NK-92 treated with Interleukin-12 subunit alpha and Interleukin-12 subunit beta, amount 100 ng/mL, for 24 hours (cell line): ENCODE measurements at places on chromosomes 3 and 15.

DNA sequence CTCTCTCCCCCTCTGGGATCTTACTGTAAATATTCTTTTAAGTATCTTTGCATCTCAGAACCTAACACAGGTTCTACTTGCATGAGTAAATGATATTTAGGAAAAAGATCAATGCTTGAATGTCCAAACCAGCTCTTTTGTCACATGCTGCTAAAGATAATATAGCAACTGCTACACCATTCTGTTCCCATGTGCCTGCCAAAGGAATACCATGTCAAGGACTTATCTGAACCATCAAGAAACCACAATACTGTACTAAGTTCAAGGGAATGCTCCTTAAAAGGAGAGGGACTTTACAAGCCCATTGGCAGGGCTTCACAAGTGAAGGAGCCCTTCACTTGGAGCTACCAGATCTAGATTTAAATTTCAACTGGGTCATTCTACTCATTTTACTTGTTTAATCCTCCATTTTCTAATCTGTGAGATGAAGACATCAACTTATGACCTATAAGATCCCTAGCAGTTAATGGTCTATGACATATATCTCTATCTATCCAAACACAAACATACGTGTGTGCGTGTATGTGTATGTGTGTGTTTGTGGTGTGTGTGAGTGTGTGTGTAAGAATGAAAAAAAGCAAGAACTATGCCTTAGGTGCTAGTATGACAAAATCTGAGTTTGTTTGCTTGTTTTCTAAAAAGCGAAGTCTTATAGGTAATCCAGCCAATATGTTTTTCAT is 13.0 kb upstream of the SEC62 start:
- no peak for DNase-seq

DNA sequence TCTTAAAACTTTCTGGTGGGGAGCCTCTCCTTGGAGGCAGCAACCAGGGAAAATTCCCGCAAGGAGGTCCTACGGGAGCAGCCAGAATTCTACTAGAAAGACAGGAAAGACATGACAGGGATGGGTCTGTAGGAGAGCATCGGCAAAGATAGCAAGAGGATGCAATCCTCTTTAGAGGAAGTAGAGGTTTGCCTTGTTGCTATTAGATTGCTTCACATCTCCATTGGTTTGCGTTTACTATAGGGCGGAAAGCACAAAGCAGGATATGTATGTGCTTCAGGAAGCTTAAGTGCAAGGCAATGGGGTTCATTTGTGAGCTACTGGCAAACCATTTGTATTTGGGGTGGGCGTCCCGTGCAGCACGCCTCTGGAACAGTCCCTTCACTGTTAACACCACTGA is 193.0 kb downstream of the RORA start:
- no peak for DNase-seq

GRCh38 chr3:159237226-159237625 is 435.4 kb downstream of the MFSD1 start:
- no peak for DNase-seq

DNA sequence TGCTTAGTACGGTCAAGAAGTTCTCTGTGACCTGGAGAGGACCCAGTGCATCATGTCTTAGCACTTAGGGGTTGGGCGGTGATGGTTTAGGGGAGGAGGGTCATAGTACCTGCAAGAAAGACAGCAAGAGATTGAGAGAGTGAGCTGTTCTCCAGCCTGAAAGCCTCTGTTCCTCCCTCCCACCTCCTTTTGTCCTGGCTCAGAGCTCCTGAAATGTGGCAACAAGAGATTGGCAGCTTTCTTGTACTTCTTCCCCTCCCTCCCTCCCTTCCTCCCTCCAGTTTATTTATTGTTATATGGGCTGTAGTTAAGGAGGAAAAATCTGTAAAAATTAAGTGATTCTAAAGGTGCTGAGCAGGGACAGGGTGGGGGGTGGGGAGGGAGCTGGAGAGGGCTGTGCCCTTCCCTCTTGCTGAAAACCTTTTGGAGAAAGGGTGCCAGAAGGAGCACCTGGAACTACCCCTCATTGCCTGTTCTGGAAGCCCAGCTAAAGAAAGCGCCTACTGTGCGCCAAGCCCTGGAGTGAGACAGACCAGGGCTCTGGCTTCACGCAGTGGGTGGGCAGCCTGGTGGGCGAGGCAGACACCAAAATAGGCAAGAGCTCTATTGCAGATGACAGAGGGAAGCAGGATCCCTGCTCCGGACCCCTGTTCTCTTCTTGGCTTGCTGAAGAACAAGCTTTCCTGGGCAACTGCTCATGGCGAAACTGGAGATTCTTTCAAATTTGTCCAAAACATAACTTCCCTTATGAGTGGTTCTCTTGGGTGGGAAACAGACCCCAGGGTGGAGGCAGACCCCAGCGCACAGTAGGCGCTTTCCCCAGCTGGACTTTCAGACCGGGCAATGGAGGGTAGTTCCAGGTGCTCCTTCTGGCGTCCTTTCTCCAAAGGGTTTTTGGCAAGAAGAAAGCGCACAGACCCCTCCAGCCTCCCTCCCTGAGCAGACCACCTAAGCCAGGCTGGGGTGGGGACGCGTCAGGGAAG is 35.6 kb downstream of the LINGO1 start:
- DNase-seq = no peak

- DNase-seq = no peak
These were observed 34.5 kb downstream of the RASGRP1 start for GRCh38 chr15:38530113-38530512.

GRCh38 chr3:52225452-52226228 is at the start of gene TLR9:
Gene TLR9, minus strand, starts transcription at chr3:52225645. Its CDS starts 116 bp downstream, at chr3:52225529.
- DNase-seq = no peak

GRCh38 chr3:194277104-194277785 is 73.9 kb downstream of the CPN2 start:
- DNase-seq = no peak

DNA sequence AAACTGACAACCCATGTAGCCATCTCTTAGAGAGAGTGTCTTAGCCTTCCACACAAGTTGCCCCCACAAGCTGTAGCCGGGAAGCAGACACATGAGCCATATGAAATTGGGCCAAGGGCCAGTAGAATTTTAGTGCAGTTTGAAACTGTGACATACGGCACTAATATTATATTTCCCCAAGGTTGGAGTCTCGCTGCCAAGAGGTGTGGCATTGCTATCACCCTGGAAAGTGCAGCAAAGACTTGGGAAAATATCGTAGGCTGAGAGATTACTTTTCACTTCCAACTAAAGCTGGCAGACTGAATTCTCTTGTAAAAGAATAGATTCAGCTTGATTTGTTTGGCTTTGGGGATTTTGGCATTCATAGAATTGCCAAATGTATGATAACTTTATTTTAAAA is 89.2 kb downstream of the ECT2 start:
- DNase-seq = no peak

GRCh38 chr3:19436746-19437145 is 288.4 kb downstream of the KCNH8 start:
- no peak for DNase-seq

DNA sequence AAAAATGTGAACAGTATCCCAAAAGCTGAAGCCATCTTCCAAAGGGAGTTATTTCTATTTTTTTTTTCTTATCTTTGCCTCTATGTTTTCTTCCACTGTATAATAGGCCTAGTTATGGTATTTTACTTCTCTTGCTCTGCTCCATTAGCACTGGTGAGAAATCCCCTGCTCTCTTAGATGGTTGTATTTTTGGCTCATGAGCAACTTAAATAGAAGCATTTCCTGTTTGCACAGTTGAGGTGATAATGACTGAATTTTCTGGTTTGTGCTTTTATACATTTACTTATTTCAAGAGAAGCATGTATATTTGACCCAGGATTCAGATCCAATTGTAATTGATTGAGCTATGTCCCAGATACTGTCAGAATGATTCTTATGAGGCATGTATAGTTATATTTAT is 61.6 kb upstream of the CD200R1L start:
- no peak for DNase-seq

GRCh38 chr3:22960105-22960984 is 242.8 kb upstream of the UBE2E2 start:
- no peak for DNase-seq

- DNase-seq = no peak
These were observed 859.2 kb upstream of the SEMA6D start for GRCh38 chr15:46858150-46858549.
